Stimulated activated CD4-positive, alpha-beta T cell treated with anti-CD3 and anti-CD28 coated beads, Interleukin-1b, Interleukin-23, amount 100 ng/mL, for 1 hour (primary cell): ENCODE measurements at places on chromosomes 5 and 9.

DNA sequence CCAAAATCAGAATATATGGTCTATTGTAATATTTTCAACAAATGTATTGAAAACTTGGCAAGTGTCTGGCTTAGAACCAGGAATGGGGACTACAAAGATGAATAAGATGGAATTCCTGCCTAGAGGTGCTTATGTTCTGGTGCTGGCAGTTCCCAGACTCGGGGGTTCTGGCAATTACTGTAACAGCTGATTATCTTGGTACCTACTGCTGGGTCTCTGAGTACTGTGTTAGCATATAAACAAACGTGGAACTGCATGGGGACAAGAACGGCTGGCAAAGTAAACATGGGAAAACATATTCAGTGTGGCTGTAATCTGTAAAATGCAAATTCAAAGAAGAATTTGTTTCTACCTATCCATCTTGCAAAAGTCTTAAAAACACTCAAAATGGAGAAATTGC is 89.9 kb downstream of the SLC24A2 start:
- no peak for DNase-seq

GRCh38 chr9:130981002-130981755 is 27.8 kb upstream of the LAMC3 start:
- no peak for DNase-seq

GRCh38 chr5:132086277-132086794 is 12.7 kb downstream of the CSF2 start:
- DNase-seq, result no peak

GRCh38 chr9:127506814-127507750 is 55.8 kb downstream of the LRSAM1 start:
- DNase-seq, result no peak

DNA sequence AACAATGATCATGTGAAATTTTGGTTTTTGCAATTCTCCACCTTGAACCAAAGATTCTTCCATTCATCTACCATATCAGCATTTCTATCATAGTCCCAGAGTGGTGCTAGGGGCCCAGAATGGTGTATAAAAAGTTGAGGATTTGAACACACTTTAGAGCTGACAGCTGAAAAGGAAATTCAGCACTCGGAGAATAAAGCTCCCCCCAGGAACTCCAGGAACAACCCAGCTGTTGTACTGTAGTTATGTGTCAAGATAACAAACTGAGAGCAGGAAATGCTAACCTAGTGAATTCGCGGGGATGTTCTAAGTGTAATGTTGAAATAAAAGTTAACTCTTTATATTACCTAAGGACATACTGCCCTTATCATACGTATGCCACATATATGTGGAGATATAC is 216.7 kb downstream of the NFIB start:
- no peak for DNase-seq

DNA sequence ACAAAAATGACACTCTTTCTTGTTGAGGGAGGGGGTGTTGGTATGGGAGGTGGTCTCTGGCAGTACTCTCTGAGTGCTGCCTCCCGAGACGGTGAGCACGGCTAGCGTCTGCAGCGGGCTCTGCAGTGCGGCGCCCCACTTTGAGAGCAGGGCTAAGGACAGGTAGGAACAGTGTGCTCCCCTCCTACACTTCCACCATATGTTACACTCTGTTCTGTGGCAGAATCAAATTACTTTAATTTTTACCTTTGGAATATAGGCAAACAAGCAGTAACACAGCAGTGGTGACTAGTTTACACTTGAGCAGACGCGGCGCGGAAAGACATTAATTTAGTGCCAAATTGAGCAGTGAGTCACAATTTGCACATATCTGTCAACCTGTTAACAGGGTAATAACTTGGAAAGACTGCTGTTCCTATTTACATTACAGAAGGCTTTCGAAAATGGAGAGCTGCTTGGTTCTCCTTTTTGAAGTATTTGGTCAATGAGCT is 136.3 kb downstream of the MED27 start:
- no peak for DNase-seq

DNA sequence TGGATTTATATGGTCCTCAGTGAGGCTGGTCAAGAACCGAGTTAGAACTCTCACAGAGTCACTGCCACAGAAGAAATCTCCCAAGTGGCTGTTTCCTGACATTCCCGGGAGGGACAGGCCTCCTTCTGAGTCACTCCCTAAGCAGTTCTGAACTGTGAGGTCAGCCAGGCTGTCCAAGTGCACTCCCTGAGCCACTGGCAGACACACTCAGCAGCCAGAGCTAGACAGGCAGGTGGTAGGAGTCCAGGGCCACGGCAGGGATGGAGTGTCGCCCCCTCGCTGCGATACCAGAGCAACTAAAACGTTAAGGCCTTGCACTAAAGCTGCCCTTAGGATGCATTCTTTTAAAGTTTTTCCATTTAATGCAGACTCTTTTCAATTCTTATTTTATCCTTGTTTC is 3.4 kb downstream of the IL4 start:
- DNase-seq, result no peak

GRCh38 chr5:163384669-163385068 is 52.7 kb upstream of the CCNG1 start:
- no peak for DNase-seq

GRCh38 chr9:134730011-134730760 is 88.6 kb downstream of the COL5A1 start:
- no peak for DNase-seq

DNA sequence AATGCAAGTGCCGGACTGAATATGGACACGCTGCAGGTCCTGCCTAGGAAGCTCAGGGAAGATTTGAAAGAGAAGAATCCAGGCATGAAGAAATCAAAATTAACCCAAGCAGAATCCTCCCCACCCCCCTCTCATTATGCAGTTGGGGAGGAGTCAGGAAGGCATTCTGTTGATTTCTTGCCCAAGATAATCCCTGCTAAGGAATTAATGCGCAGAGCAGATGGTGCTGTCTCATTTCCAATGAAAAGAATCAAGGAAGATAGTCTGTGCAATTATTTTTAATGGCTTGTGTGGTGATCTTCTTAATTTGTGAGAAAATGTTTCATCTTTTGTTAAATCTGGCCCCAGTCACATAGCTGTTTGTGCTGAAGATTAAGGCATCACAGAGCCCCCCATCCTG is 145.0 kb downstream of the ZNF462 start:
- no peak for DNase-seq

DNA sequence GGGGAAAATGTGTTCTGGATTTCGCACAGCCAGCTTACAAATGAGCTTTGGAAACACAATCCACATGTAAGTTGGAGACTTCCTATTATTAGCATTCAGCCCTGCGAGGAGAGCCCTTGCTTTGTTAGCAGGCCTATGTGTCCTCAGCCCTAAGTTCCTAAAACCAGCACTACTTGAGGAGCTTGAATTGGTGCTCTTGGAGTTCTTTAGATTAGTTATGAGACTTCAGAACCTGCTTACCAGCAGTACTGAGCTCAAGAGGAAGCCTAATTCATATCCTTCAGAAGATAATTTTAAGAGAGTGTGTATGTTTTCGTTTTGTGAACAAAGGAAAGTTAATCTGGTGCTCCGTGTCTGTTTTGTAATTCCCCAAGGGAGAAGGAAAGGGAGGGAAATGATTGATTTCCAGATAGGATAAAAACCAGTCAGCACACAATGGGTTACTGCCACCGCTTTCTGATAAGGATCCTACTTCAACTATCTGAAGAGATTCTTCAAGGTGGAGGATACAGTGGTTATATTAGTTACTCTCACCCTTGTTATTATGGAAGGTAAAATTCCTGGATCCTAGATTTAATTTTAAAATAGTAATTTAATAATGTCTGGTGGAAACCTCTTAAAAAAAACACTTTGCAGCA is 35.2 kb downstream of the PIK3R1 start:
- DNase-seq, result no peak

GRCh38 chr9:15882328-15882727 is 329.5 kb downstream of the CCDC171 start:
- DNase-seq, result no peak
